ENCODE measurements at places on chromosomes 1 and 21.

GRCh38 chr1:187338762-187339412 is 510.1 kb downstream of the PLA2G4A start:
- no peak for DNase-seq

DNA sequence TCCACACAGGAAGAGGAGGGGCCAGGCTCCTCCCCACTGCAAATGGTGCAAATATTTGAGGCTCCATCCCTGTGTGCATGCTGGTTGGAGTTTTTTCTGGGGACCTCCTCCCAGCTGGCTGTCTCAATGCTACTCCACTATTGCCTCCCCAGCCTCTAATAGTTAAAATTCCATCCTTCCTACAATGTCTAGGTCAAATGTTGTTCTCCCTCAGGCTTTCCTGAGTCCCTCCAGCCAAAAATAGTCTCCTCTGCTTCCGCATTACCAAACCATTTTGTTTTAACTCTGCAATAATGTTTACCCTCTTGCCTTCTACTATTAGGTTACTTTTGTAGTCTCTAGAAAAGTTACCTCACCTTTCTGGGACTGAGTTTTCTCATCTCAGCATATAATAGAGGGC is 29.6 kb upstream of the FMO1 start:
- DNase-seq, result no peak

DNA sequence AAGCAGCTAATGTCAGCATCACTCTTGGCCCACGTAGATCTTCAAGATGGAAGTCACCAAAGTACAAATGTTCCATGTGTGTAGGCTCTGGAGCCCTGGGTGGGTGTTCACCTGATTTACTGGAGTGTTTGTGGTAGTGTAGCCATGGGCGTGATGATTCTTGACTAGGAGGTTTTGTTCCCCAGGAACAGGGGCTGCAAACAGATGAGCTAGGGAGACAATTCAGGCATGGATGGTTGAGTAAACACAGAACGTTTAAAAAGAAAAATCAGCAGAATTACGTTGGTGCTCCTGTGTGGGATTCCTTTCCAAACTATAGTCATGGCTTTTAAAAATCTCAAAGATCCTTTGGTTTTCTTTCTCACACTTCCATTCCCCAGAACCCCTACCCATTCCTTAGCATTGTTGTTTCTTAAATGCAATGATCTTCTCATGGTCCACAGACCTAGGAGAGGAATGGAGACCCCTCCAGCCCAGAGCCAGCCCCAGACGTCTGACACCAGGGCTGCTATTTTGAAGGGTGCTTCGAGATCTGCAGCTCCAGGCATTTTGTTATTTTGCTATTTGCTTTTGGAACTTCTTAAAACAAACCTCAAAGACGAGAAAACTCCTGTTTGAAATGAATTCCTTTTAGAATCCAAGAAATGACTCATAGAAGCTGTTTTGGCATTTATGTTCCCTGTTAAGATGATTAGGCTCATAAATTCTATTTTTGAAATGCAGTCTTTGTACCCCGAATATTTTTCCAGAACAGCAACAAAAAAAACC is 115.1 kb downstream of the ETS2 start:
- no peak for DNase-seq

- DNase-seq, result no peak
Measured at GRCh38 chr1:60825593-60825992, 256.8 kb upstream of the NFIA start.

GRCh38 chr1:155080312-155081228 is 1.9 kb downstream of the EFNA3 start:
- no peak for DNase-seq

GRCh38 chr21:20311234-20311787 is 686.9 kb upstream of the NCAM2 start:
- DNase-seq, result no peak

GRCh38 chr21:27082431-27083010 is 115.6 kb upstream of the ADAMTS5 start:
- DNase-seq, result no peak

DNA sequence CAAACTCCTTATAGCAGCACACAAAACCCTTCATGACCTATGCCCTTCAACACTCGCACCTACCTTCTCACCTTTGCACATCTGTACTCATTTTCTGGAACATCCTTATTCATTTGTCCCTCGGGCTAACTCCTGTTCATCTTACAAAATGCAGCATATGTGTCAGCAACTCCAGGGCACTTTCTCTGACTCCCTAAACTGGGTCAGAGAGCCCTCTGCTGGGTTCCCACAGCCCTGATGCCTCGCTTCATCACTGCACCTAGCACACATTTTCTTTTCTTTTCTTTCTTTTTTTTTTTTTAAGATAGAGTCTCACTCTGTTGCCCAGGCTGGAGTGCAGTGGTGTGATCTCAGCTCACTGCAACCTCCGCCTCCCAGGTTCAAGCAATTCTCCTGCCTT is 54.0 kb downstream of the RAB3B start:
- DNase-seq, result no peak

DNA sequence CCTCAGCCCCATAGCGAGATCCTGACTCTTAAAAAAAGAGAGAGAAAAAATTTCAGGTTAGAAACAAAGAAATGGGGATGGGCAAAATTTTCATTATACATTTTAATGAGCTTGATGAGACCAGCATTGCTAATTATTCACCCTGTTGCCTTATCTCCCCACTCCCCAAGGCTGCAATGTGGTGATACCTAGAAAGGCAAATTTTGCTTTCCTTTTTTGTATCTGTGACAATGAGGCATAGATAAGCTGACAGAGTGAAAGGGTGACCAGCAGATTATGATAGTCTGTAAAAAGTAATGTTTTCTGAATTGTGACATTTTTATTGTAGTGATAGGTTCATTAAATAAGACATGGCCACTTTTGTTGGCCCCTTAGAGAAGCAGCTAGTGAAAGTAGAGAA is 12.9 kb downstream of the SRRM1 start:
- no peak for DNase-seq

DNA sequence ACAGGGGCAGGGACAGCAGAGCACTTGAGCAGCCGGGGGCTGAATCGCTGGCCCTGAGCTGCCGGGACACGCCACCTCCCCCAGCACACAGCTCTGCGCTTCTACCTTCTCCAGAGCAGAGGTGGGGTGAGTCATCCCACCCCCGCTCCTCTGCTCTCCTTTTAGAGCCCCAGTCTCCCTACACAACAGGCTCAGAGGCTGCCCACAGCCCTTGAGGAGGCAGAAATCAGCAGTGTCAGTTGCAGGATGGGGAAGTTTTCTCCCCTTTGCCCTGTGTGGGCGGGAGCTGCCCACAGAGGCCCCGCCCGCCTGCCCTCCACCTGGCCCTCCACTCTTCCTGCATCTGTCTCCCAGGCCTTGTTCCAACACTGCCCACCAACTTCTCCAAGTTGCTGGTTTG is 94.6 kb downstream of the STUM start:
- peak; percentile 54 for DNase-seq

- no peak for DNase-seq
Measured at GRCh38 chr1:55298167-55298894, 83.2 kb upstream of the USP24 start.

DNA sequence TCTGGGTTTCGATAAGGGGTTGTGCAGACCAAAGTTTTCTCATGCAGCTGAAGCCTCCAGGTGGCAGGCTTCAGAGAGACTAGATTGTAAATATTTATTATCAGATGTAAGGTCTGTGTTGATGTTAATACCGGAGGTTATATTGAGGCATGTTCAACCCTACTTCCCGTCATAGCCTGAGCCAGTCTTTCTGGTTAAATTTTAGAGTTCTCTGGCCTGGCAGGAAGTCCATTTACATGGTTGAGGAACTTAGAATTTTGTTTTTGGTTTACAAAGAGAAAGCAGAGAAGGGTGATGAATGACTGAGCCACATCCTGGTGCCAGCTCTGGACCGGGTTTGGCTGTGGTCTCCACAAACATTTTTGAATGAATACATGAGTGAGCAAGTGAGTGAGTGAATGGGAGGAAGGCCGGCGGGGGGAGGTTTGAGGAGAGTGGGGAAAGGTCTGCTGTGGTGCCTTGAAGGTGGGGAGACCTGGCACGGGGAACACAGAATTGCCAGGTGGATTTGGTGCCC is 218.5 kb downstream of the DISC1 start:
- no peak for DNase-seq

DNA sequence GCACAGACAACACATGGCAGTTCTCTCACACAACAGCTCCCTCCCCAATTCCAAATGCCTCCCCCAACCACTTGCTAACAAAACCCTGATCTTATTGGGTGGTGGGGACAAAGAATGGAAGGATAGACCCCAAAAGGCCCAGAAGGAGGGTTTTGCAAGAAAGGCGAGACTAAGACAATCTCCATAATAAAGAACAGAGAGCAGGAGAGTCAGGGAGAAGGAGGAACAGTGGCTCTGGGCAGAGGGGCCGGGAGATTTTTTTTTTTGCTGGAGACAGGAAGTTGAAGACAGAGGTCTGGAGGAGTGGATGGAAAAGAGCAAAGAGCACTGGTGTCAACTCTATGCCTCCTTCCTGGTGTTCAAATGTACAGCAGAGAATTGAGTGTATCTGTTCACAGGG is 6.5 kb upstream of the C1QA start:
- no peak for DNase-seq

GRCh38 chr1:243513726-243514491 is 258.1 kb downstream of the SDCCAG8 start:
- DNase-seq, result no peak

GRCh38 chr1:110205156-110205555 is 5.0 kb upstream of the KCNC4 start:
- DNase-seq, result no peak

GRCh38 chr1:155900161-155900560 is 11.0 kb downstream of the RIT1 start:
- DNase-seq, result no peak

DNA sequence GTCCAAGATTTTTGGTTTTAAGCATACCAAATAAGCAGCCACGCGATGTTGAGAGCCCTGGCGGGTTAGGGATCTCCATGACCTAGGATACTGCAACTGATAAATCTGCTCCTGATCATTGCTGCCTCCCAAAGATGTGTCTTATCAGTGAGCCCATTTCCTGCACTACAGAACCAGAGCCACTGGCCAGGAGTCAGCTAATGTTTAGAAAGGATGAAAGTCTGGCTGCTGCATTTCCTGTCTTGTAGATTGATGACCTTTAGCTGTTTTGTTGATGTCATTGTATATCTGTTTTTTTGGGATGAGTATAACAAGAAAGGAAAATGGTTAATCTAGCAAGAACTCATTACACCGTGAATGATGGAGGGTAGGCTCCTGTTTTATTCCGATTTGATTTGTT is 74.5 kb downstream of the C1orf21 start:
- DNase-seq, result no peak

DNA sequence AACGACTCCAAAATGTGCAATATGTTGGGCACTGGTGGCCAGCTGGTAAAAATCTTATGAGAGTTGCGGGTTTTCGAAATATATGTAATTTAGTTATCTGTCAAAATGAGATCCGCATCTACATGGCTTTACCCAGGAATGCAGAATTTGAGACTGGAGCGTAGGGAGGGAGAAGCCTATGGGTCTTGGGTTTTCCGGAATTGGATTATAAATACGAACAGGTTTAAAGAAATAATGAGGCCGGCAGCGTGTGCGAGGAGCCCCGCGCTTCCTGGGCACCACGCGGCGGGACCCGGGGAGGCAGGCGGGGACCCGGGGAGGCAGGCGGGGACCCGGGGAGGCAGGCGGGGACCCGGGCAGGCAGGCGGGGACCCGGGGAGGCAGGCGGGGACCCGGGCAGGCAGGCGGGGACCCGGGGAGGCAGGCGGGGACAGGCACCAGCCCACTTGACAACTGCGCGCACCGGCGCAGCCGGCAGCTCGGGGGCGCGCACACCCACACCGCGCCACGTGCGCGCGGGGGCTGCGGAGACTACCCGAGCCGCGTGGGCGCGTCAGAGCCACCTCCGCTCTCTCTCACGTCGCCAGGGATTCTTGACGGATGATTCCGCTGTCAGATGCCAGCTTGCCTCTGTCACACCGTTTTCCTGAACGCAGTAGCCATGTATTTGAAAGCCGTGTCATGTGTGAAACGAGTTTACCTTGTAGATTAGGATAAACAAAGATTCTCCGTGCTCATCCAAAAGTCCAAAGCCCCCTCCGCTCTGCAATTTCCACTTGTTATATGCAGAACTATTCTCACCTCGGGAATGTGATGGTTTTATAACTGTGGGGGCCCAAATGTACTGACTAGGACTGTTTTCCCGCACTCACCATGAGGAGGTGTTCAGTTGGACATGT is 54.3 kb upstream of the HNRNPU start:
- peak; percentile 20 for DNase-seq

DNA sequence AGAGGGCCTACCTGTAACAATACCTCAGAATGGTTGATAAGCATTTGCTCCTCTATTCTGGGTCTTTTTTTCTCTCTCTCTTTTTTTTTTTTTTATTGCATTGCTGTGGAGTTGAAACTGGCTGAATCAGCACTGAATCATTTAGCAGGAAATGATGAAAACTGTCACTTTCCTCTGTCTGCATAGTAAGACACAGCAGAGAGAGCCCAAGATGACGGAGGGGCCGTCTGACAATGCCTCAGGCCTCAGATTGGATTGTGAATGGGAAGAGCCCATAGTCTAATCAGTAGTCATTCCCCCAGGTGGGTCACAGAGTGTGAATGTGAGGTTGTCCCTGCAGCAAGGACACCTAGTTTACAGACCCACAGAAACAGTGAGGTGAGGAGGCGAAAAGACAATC is 193.2 kb upstream of the PLXNA2 start:
- DNase-seq, result no peak

GRCh38 chr1:18299441-18300338 is 181.0 kb upstream of the KLHDC7A start:
- DNase-seq, result no peak

DNA sequence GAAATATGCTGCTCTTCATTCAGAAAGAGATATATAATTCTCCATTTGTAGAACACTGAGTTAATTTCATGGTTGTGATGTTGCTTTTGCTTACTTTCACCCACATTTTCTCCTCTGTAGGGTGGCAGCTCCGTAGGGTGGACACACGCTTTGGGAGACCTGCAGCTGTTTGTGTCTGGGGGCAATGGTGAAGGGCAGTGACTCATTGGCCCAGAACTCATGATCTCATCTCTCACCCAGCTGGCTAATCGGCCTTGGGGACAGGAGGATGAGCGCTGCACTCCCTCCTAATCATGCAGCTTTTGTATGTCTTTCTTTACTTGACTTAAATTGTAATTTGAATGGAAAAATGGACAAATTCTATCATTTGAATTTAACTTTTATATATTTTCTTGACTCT is 9.6 kb downstream of the DISC1 start:
- DNase-seq, result no peak

DNA sequence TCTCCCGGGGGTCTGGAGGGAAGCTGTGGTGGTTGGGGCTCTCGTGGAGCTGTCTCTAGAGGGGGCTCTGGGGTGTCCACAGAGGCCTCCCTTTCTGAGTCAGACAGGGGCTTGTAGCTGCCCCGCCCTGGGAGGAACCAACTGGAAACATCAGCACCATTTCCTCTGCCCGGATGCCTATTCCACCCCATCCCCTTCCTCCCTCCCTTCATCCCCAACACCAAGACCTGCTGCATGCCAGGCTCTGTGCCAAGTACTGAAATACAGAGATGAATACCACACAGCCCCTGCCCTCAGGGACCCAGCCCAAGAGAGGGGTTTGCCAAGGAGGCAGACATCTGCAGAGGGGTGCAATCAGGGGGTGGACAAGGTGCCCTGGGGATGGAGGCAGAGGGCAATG is 125.6 kb upstream of the ADAR start:
- no peak for DNase-seq

- DNase-seq, result no peak
Measured at GRCh38 chr1:59552007-59552406, 255.1 kb downstream of the FGGY start.

All from stimulated activated CD4-positive, alpha-beta T cell treated with anti-CD3 and anti-CD28 coated beads, Interleukin-1b, Interleukin-23, amount 100 ng/mL, for 24 hours (primary cell).